ENCODE measurements at places on chromosomes 2 and 18. TPM values are rescaled to one million over a fixed set of nuclear protein-coding genes. Genes with fewer than 3 reads are reported as not detected.

DNA sequence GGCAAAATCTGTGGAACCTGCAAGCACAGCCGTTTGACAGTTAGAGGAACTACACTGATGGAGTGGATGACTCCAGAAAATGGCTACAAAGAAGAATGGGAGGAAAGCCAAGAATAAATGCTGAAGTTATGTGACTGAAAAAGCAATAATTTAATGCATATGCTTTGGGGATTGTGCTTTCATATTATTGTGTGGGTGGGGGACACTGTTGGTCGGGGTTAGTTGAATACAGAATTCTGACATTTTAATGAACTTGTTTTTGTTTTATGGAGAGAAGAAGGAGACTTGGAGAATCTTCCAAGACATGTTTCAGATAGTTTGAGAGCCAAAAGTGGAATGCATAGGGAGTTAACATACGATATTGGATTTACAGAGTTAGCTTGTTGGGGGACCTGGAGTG, 68.5 kb downstream of the NRP2 start:
- ATAC-seq: no peak

GRCh38 chr18:52341608-52342381, 1.8 kb downstream of the DCC start:
- no peak for ATAC-seq

DNA sequence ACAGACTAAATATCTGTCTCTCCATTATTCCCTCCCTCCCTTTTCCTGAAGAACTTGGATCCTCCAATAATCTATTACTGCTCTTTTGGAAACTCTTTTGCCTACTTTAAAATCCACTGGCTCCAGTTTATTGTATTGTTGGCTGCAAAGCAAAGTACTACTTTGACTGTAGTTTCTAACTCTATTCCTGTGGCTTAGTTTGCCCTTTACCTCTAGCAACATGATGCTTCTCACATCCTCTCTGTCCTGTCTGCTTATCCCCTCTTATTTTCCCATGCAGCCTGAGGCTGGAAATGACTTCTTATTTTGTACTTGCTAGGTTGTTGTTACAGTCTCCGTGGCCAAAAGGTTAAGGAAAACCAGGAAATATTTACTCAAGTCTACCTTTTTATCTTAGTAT, 26.8 kb downstream of the PDK1 start:
- ATAC-seq: no peak

GRCh38 chr2:35651688-35652323, 703.8 kb upstream of the CRIM1 start:
- no peak for ATAC-seq

The KIF5C gene
- total RNA-seq: 43.8 TPM

Data from activated T-helper 17 cell treated with anti-CD3 and anti-CD28 coated beads, Interleukin-2, amount 50 U/mL, for 72 hours (primary cell).